ENCODE measurements at places on chromosomes 6 and 20. TPM values are rescaled to one million over a fixed set of nuclear protein-coding genes. Genes with fewer than 3 reads are reported as not detected.

Gene OR2J3
- total RNA-seq = not detected

Gene PBOV1
- total RNA-seq = not detected

Gene AGER
- total RNA-seq = 11.9 TPM

Gene BPIFB1
- not detected for total RNA-seq

Gene CLPSL2
- not detected for total RNA-seq

Gene STX16
- total RNA-seq = 72.8 TPM

Gene ZHX3
- total RNA-seq = 15.3 TPM

Gene CLIC5
- total RNA-seq = 7.2 TPM

Gene VWA7
- 1.4 TPM for total RNA-seq

Gene COL9A1
- total RNA-seq = not detected

Gene GNAS-AS1
- 0.68 TPM for total RNA-seq

Gene FOXA2
- total RNA-seq = not detected

Gene SLC17A9
- total RNA-seq = 26.8 TPM

Gene HMGCLL1
- total RNA-seq = not detected

Gene RUNX2
- total RNA-seq = 25.3 TPM

Gene NOTCH4
- 1.3 TPM for total RNA-seq

Gene BIRC7
- total RNA-seq = not detected

Gene HTR1E
- total RNA-seq = not detected

Gene RIPK1
- 22.1 TPM for total RNA-seq

Gene SPATS1
- not detected for total RNA-seq

Gene ZNF337
- 12.5 TPM for total RNA-seq

Gene ULBP1
- 0.60 TPM for total RNA-seq

Gene PRL
- not detected for total RNA-seq
